Hindlimb muscle (tissue), 1 donor: ENCODE measurements at places on chromosomes 3 and 15. TPM values are rescaled to one million over a fixed set of nuclear protein-coding genes. Genes with fewer than 3 reads are reported as not detected.

GRCh38 chr15:59199626-59200465 lies 6.8 kb upstream of the LDHAL6B start:
- no peak for DNase-seq

MUC4 gene
- 0.70 TPM for polyA plus RNA-seq

DNA sequence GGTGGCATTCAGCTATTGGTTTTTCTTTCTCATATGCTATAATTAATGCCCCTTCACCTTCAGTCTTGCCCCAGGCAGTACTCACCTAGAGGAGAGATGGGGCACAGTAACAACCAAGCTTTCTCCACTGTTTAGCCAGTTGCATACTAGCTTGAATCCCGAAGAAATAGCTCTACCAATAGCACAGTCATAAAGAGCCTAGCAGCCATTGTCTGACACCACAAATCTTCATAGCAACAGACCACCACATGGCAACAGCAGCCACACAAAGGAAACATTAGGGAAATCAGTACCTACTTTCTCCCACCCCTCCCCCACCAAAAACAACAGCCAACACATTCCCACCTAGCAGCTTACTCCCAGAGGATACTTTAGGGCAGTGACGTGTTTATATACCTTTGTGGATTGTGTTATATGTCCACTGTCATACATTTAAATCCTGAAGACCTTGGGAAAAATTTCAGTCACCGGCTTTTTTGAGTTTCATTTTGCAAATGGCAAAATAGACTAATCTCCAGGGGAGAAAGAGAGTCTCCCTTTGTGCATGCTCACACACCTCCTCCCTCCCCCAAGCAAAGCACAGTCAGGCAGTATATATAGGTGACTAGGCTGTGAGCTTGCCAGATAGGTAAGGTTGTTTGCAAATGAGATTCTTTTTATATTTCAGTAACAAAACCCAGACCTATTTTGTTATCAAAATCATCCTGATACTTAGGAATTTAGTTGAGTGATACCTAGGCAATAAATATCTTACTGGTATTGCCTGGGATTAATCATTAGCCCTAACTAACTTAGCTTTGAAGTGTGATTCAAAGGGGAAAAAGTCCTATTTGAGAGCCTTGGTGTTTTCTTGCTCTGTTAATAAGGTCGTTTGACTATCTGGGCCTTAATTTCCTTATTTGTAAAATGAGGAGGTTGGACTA lies 140.6 kb downstream of the RBPMS2 start:
- no peak for DNase-seq

GRCh38 chr3:168467115-168467714 lies 371.5 kb upstream of the GOLIM4 start:
- peak; percentile 23 for DNase-seq

GRCh38 chr3:148990236-148990635 lies 1.1 kb upstream of the GYG1 start:
- DNase-seq: no peak

- DNase-seq: no peak
These were observed 2.0 kb downstream of the IFRD2 start for GRCh38 chr3:50290161-50290641.

DNA sequence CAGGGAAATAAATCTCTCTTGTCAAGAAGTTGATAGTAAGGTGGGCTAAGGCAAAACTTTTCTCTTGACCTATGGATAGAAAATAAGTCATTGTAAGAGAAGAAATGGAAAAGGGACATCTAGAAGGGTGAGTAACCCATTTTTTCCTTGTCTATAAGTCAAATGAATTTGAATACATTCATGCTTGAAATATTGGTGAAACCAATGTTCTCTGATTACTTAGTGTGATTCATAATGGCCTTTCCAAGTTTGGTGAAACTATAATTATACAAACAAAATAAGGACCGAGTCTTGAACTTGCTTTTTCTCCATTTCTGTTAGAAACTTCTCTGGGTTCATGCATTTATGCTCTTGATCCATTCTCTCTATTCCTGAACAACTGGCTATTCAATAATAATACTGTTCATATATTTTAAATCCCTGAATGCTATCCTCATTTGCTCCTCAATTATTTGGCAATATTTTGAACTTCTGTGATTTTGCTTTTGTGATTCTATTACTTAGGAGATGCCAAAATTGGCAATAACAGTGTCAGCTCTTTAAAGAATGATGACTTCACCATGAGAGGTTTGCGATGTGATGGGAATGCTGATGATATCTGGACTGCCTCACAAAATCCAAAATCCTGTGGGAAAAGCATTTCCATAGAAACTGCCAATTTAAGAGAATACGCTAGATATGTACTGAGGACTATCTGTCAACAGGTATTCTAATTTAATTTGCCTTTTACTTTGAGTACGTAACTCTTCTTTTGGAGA lies 12.3 kb downstream of the P2RY12 start:
- no peak for DNase-seq

GPR62 gene
- polyA plus RNA-seq: 0.67 TPM

MCF2L2 gene
- polyA plus RNA-seq: 0.21 TPM

- DNase-seq: no peak
These were observed 628 bp downstream of the PRRT3 start for GRCh38 chr3:9951598-9951961.

DNA sequence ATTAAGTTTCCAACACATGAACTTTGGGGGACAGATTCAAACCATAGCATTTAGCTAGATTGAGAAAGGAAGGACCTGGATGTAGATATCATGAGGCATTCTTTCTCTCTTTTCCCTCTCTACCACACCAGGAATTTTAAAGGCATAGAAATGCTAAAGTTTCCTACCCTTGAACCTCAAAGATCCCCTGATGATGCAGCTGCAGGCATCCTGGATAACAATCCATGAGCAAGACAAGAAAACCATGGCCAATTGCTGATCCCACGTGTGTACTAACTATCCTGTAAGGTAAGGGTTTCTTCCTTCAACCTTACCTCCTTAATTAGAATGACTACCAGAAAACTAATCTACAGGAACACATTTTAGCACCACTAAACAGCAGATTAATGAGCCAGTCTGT lies 36.8 kb downstream of the CPNE4 start:
- no peak for DNase-seq

- no peak for DNase-seq
These were observed 28.5 kb downstream of the TM2D3 start for GRCh38 chr15:101623367-101624304.

GRCh38 chr3:147701195-147701594 lies 292.0 kb downstream of the ZIC1 start:
- peak; percentile 49 for DNase-seq

GRCh38 chr15:66884115-66884622 lies 181.2 kb upstream of the SMAD3 start:
- DNase-seq: no peak

GRCh38 chr3:59451800-59452746 lies 402.2 kb upstream of the CFAP20DC start:
- DNase-seq: no peak

GRCh38 chr3:7977245-7978086 lies 524.2 kb upstream of the LMCD1 start:
- DNase-seq: no peak

IL17RB gene
- polyA plus RNA-seq: 3.2 TPM

GCHFR gene
- polyA plus RNA-seq: 4.7 TPM

DNA sequence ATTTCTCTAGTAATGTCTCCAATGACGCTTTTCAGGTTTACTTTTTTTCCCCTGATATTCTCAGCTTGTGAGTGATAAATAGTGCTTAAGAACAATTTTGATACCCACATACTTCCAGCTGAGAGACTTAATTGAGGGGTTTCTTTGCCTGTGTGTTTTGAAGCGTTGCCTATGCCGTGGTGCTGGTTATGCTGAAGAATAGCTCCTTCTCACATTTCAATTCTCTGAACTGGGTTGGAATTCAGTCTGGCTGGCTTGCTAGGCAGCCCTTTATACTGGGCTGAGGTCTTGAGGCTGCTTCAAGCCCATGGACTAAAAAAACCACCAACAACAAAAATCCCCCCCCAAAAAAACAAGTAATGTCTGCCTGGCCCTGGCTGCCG lies 87.4 kb downstream of the CHST2 start:
- no peak for DNase-seq

GRCh38 chr3:132654190-132654589 lies 5.4 kb downstream of the ACAD11 start:
- no peak for DNase-seq

- no peak for DNase-seq
These were observed 70.1 kb upstream of the GLCE start for GRCh38 chr15:69090197-69090948.

GRCh38 chr15:45265506-45265905 lies 13.5 kb downstream of the SLC28A2 start:
- DNase-seq: no peak

GRCh38 chr3:28232659-28233058 lies 8.8 kb upstream of the CMC1 start:
- DNase-seq: no peak

- DNase-seq: no peak
These were observed 198.2 kb downstream of the NECTIN3 start for GRCh38 chr3:111269777-111270176.

TWF2 gene
- 30.0 TPM for polyA plus RNA-seq

DNA sequence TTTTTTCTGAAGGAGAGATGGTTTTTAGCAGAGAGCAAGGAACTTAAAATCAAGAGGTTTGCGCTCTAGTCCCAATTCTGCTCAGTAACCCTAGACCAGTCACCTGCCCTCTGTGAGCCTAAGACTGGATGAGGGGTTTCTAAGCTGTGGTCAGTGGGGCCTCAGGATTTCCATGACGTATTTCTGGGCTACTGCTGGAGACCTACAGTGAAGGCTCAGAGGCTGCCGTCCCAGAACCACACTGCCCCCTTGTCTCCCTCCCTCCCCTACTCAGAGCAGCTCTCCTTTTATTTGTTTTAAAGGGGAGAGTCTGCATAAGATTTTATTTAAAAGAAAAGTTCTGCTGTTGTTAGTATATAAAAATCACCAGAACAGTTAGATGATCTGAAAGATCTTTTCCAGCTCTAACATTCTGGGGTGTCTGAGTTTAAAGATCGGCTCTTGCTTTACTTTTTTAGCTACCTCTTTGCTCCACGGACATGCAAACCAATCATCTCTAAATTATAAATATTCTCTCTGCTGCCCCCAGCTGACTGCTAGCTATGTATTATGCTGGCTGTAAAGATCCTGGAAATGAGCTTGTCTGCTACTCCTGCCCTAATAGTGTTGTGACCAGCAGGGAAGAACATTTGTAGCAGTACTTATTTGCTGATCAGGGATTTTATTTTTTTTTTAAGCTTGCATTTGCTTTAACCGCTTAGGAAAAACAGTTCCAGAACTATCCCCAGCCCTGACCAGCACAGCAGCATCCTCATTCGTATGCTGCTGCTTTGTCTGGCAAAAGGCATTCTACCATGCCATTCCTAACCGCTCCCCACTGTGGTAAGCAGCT lies 28.6 kb upstream of the NDUFB4 start:
- no peak for DNase-seq

CAMK2N2 gene
- not detected for polyA plus RNA-seq

DNA sequence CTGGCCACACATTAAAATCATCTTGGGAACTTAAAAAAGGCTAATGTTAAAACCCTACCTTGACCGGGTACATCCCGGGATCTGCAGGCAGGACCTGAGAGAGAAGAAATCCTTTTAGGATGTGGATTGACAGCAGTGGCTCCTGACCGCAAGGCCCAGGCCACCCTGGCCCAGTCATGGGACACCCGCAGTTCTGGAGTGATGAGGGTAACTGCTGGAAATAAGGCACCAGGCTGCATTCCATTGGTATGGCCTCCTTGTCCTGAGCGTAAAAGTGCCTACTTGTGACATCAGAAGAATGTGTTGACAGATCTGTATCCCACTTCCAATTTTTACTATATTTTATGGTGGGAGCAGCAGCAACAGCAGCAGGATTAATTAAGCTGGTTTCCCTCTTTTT lies 63.4 kb upstream of the GSK3B start:
- DNase-seq: no peak

GREM1 gene
- 3.3 TPM for polyA plus RNA-seq

DNA sequence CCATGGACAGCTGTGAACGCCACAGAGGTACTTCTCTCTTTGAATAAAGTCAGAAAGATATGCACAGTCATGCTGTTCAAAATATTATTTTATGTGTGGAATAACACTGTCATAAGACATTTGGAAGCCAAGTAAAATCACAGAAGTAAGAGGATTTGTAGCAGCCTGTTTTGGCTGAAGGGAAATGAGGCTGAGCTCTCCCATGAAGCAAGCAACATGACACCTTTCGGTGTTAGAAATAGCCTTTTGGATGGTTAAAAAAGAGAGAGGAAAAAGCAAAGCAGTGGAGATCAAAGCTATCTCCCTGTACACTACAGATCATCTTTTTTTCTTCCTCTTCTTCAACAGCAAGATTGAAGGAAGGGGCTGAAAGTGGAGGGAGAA lies 755.3 kb downstream of the ROBO1 start:
- peak; percentile 20 for DNase-seq
